ENCODE measurements at places on chromosomes 1 and 21.

DNA sequence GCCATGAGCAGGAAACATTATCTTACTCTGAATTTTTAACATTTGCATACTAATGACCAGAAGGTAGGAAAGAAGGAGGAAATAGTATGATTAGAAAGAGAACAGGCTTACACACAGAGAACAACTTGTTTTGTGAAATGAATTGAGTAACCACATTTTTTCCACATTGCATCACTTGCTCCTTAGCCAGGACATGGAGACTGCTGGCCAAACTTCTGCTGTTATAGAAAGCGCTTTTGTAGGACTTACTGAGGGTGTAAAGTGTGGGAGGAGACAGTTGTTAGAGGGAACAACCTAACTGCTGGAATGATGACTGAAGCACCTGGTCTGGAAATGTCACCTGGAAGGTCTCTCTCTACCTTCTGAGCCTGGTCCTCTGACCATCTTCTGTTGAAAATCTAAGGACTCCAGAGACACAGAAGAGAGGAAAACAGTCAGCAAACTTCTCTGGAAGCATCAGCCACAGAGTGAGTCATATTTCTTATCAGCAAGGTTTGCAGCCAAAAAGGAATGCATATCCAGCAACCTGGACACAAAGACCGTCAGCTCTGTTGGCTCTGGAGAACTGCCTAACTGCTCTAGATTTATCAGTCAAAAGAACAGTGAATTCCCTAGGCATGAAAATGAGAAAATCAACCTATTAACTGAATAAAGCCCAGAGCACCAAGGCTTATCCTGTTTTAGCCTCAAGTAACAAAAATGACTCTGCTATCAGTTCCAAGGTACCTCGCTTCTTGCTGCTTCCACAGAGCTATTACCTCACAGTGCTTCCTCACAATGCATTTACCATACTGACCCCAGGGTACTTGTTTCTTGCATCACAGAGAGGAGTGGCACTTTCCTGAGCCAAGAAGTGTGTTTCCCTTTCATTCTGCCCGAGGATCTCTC lies 88.0 kb upstream of the SLFNL1 start:
- peak; percentile 1 for DNase-seq

- no peak for DNase-seq
Measured at GRCh38 chr1:89298461-89298860, 25.8 kb upstream of the GBP5 start.

GRCh38 chr1:28039341-28039740 lies 49.1 kb downstream of the EYA3 start:
- no peak for DNase-seq

GRCh38 chr21:23374155-23374554 lies 2233.1 kb downstream of the MRPL39 start:
- no peak for DNase-seq

GRCh38 chr1:210516092-210516656 lies 187.5 kb downstream of the HHAT start:
- DNase-seq, result no peak

- no peak for DNase-seq
Measured at GRCh38 chr1:12565094-12565965, 52.7 kb downstream of the DHRS3 start.

DNA sequence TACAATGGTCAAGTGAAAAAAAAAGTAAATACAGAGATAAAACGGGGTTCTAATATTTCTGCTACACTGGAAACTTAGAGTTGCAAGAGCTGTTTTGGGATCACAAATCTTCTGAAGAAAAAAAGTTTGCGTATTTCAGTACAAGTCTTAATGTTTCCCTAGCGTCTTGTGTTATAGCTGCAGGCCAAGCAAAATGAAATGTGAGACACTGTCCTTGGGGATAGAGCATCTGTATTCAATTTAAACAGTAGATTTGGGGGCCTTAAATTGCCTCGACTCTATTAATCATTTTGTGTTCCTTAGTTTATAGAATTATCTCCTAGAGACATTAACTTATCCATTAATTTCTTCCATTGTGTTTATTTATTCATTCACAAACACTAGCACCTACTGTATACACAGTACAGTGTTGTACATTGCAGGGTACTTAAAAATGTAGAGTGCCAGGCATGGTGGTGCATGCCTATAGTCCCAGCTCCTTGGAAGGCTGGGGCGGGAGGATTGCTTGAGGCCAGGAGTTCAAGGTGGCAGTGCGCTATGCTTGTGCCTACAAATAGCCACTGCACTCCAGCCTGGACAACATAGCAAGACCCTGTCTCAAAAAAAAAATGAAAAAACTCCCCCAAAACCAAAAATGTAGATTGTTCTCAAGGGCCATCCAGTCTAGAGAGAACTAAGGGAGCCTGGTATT lies 7.9 kb downstream of the DISC1 start:
- DNase-seq, result no peak

- no peak for DNase-seq
Measured at GRCh38 chr1:207172885-207173284, 68.9 kb downstream of the C4BPA start.

DNA sequence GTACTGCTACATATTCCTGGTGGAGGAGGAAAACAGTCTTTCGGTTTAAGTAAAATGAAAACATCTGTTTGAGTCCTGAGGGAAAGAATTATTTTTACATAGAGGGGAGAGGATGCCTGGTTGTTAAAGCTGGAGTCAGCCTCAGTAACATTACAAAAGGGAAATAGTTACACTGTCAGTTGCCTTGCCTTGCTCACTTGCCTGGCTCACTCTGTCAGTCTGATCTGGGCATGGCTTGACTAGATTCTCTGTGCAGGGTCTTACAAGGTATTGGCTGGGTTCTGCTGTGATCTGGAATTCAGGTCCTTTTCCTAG lies 8.4 kb upstream of the UBE2U start:
- DNase-seq, result no peak

DNA sequence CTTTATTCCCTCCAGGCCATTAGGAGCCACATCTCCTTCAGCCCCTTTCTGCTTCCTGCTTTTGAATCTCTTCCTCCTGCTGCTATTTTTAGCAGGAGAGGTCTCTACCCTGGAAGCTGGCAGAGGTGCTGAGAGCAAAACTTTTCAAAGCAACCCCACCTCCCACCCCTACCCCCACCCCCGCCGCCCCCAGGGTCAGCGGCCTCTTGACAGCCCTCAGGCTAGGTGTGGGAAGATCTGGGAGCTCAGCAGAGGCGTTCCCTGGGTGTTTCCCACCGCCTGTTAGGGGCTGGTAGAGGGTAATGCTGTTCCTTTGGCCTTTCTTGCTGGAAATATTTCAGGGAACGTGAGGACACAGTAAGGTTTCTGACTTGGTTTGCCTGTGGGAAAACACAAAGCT lies 112.5 kb upstream of the CACHD1 start:
- DNase-seq, result no peak

GRCh38 chr1:78280626-78281025 lies 210.1 kb upstream of the PTGFR start:
- no peak for DNase-seq

- no peak for DNase-seq
Measured at GRCh38 chr1:31373056-31373896, at the start of gene FABP3. TSS of gene FABP3 (minus strand) at chr1:31373076. CDS start at chr1:31373014, 62 bp downstream.

GRCh38 chr1:116460261-116460660 lies 87.2 kb downstream of the ATP1A1 start:
- DNase-seq, result no peak

DNA sequence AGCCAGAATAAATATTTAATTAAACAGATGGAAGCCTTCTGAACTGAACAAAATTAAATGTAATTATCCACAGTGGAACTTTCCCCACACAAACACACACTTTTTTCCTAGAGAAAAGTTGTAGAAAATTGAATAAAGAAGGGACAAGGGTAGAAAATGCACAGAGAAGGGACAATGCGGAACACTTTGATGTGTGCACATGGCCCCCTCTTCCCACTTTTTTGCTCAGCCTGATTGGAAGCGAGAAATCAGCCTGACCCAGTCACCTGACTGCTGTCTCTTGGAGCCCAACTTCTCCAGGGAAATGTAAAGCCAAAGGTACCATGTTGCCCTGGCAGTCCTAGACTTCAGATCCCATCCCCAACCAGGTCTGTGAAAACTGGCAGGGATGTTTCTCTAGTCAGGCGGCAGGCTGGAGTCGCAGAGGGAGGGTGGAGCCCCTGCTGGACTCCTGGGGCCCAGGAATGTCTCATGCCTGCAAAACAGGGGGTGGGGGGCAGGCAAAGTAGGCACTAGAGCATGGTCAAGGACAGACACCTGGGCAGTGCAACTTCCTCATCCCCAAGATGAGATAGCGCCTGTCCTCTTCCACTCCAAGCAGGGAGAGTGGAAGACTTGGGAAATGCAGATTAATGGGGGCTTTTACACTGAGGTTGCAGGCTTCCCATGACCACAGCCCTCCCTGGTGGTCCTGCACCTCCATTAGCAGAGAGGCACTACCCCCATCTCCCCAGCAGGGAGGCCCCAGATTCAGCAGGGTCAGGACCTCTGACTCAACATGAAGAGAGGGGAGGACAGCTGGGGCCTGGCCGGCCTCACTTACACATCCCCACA lies 2.8 kb downstream of the CERS2 start:
- peak; percentile 16 for DNase-seq

- no peak for DNase-seq
Measured at GRCh38 chr1:18936471-18936813, 20.0 kb downstream of the IFFO2 start.

GRCh38 chr21:18104802-18105201 lies 139.8 kb upstream of the CHODL start:
- DNase-seq, result no peak

- DNase-seq, result no peak
Measured at GRCh38 chr1:91604632-91605031, 104.0 kb downstream of the CDC7 start.

GRCh38 chr1:47810964-47811682 lies 186.1 kb downstream of the TRABD2B start:
- no peak for DNase-seq

DNA sequence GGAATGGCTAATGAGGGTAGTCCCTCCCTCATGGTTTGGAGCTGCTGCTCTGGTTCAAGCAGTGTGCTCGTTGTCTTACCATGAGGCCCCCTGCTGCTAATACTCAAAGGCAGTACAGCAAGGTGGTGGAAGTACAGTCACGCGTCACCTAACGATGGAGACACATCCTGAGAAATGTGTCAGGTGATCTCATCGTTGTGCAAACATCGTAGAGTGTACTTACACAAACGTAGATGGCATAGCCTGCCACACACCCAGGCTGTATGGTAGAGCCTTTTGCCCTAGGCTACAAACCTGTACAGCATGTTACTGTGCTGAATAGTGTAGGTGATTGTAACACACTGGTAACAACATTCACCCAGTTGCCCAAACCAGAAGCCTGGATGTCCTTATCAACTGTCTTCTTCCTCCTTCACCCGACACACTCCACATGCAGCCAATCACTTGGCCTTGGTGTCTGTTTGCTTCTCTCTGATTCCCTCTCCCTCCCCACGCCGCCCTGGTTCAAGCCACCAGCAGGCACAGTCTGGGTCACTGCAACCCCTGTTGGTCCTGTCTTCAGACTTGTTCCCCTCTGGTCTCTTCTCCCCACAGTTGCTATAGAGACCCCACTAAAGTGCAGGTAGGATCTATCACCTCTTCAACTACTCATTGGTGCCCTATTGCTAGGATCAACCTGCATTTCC lies 6.0 kb upstream of the KCNA2 start:
- DNase-seq, result no peak

GRCh38 chr21:15797577-15798363 lies 68.0 kb downstream of the USP25 start:
- DNase-seq, result no peak

GRCh38 chr1:43736819-43737218 lies 29.5 kb downstream of the ST3GAL3 start:
- DNase-seq, result no peak

DNA sequence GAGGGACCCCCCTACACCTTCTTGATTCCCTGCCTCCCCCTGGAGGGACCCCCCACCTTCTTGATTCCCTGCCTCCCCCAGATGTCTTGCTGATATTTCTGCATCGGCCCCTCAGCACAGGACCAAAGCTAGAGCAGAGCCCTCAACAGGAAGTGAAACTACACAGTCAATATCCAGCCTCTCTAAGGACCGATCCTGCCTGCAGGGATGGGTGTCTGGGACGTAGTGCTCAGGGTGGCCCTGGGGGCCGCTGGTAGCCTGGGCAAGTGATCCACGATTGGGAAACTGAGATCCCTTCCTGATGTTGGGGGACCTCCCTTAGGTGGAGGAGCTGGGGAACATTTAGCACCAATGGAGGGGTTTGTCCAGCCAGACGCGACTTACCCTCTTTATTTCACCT lies 3.9 kb upstream of the LEFTY2 start:
- peak; percentile 19 for DNase-seq

DNA sequence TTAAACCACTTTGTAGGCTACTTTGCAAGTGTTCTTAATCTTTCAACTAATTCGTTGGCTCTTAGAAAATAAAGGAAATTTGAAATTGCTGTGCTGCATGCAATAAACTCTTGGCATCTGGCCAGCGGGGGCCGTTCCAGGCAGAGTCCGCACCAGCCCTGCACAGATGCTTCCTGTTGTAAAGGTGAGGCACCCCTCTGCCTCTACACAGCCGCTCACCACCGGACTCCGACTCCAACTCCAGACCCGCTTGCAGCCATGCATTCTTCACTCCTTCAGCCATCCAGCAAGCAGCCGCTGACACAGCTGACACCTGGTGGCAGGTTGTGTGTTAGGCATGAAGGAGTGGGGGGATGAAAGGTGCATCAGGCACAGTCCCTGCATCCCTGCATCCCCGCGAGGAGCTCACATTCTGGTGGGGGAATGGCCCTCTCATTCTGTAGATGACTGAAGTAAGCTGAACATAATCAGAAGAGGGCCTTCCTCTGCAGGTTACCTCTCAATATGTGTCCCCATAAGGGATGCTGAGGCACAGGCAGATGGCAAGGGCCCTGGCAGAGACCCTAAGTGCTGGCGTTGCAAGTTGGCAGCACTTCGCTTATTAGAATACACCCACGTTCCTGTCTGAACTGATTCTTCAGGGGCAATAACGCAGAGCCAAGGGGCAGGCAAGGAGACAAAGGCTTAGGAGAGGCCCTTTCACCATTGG lies 56.8 kb downstream of the GLIS1 start:
- peak; percentile 19 for DNase-seq

DNA sequence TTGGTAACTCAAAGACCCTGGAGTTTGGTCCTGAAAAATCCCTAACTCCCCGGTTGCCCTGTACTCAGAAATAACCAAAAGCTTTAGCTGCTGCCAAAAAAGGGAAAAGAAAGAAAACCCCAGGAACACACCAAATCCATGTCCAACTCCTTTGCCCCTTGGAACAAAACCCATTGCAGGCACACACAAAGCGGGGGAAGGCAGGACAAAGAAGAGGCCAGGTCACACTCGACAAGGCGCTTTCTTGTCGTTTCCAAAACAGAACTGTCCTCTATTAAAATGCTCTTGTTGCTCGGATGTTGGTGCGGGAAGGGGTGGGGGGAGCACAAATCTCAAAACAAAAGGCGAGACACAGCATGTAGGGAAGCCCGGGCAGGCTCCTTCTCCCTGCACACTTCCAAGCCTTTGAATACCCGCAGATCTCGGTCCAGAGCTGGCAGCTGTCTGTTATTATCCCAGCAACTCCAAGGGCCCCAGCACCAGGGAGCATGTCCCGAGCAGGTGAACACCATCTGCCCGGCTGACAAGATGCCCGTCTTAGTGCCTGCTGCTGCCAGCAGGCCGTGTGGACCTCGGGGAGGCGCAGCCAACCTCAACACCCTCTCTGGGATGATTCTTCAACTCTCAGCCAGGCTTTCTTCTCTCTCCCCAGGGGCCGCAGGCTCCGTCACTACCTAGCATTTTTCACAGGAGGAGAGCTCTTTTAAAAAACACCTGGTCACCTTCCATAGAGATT lies 96.4 kb downstream of the SSBP3 start:
- no peak for DNase-seq

GRCh38 chr1:201746156-201746555 lies 82.8 kb upstream of the IPO9 start:
- DNase-seq, result no peak

Measured in CD4-positive, alpha-beta T cell treated with Interferon alpha-2 for 1 hour (primary cell).